Right cardiac atrium (tissue), 5 donors: ENCODE measurements at places on chromosomes 12 and 14. TPM values are rescaled to one million over a fixed set of nuclear protein-coding genes. Genes with fewer than 3 reads are reported as not detected.

DNA sequence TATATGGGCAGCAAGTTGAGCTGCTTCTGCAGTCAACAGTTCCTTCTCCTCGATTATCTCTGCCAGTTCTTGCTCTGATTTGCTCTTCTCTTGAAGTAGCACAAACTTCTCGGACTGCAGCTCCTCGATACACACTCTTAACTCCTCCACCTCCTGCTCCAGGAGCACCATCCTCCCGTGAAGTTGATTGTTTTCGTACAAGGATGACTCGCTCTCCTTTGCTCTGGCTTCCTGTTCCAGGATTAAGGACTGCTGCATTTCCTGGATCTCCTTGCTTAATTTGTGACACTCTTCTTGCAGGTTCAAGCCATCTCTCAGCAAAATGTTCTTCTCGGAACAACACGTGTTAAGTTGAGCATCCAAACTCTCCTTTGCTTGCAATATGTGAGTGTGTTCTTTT lies 56.2 kb upstream of the VPS33A start:
- no peak for DNase-seq

ST8SIA1 gene
- total RNA-seq: 6.3 TPM

- no peak for DNase-seq
Observed at GRCh38 chr12:130538343-130539095, 177.6 kb downstream of the RIMBP2 start.

DNA sequence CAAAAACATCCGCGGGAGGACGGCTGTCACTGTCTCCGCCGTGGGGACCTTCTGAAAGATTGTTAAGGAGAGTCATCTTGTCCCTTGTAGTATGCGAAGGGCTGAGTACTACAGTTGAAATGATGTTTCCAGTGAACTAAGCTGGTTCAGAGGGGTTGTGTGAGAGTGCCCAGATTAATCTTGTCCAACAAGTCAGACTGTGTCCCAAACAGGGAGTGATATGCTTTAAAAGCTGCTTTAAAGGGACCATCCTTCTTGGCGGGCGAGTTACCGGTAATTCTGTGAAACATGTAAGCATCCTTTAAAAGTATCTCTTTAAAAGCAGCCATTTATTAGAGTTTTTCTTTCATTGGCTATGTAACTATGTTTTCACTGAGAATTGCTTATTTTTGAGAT lies 1.1 kb downstream of the WDR20 start:
- no peak for DNase-seq

CLEC2D gene
- 13.5 TPM for total RNA-seq

NKX2-1 gene
- total RNA-seq: not detected

PIANP gene
- total RNA-seq: 0.99 TPM

CD4 gene
- 15.4 TPM for total RNA-seq

- DNase-seq: no peak
Observed at GRCh38 chr12:129394177-129394825, 509.5 kb downstream of the TMEM132D start.

RGS6 gene
- 51.4 TPM for total RNA-seq
